NCI-H774 (cell line): ENCODE measurements at places on chromosomes 7 and 10.
A peak's percentile ranks its signal among the peaks of the same experiment; 100 is the strongest.

- peak; percentile 66 for DNase-seq
Measured at GRCh38 chr10:34815185-34816084, at the start of gene PARD3. Gene PARD3 (minus strand): TSS chr10:34815296. CDS start chr10:34814995, 301 bp downstream.

- DNase-seq: no peak
Measured at GRCh38 chr10:93471110-93471651, 11.0 kb downstream of the MYOF start.

GRCh38 chr7:17489961-17490360 lies 191.5 kb downstream of the AHR start:
- DNase-seq: no peak

DNA sequence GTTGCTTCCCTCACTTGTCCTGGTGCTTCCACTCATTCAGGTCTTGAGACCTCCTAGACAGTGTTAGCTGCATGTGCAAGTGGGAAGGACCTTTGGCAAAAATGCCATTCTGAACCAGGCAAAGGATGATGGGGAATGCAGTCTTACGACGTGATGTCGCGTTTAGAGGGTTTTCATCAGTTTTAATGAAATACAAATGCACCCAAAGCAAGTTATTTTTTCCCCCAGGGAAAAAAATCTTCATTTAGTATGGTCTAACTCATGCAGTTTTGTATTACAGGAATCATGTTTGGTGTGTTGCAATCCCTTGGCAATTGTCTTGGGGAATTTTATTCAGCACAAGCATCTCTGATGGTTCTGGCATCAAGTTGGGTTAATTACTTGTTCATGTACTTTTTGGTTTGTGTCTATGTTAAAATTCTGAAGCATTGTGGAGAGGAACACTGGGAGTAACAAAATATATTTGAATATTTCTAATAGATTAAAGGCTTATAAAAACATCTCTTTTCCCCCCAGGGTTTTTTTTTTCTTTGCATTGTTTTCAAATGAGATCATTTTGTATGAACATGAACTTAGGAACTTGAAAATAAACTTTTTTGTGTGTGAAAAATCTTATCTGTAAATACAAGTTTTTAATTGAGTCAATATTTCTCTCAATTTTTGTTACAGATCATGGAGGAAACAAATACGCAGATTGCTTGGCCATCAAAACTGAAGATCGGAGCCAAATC lies 188.9 kb downstream of the BICC1 start:
- no peak for DNase-seq

- DNase-seq: no peak
Measured at GRCh38 chr7:123770378-123770777, 21.6 kb upstream of the WASL start.

DNA sequence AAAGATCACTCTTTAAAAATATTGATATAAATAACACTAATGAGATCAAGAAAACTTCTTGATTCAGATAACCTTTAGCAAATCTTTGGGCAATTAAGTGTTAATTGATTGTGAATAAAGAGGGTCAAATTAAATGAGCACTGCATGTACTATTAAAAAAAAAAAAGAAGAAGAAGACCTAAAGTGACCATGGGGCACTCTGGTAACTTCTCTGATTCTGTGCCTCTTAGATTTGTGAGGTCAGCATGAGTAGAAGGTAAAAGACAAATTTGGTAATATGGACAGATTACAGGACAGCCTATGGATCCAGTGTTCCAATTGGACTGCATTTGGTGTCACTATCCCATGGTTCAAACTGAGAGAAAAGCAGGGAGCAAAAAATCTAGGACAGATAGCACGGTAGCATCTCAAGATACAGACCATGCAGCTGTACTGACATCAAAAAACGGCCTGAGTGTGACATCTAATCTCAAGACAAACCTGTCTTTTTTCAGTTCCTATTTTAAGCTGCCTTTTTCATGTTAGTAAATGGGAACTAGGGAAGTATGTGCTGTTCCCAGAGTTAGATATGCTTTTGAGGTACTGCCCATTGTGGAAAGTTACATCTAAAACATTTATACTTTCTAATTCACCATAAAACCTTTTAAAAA lies 128.0 kb downstream of the KCND2 start:
- DNase-seq: no peak

- DNase-seq: no peak
Measured at GRCh38 chr7:8387551-8388256, 45.7 kb upstream of the NXPH1 start.

DNA sequence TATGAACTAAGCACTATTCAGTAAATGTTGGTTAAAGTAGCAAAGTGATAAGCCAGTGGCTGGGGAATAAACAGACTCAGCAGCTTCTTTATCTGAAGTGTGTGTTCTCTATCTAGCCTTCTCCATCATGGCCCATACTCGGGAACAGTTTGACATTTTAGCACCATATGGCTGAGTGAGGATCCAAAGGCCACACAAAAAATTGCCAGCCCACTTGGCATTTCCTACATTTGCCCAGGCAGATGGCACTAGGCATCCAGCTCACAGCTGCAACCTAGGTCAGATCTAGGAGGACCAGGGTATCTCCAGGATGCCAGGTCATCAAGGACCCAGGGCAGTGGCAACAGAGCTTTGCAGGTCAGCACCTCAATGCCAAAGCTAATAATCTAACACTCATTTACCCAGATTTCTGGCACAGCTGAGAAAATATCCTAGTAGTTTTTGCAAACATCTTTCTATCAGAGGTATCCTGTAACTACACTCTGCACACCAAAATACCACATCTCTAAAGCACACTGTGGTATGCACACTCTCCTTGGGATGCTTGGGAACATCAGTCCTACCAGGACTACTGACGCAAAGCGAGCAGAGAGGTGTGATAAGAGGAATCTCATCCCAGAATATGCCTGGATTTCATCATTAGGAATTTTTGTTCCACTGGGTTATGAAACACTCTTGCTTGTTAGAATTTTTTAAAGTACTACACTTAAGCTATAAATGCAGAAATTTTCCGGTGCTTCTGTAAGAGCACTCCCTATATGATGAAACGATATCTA lies 61.7 kb downstream of the DOCK4 start:
- no peak for DNase-seq

- DNase-seq: no peak
Measured at GRCh38 chr10:4352414-4352961, 473.5 kb upstream of the AKR1E2 start.
